HT1080 (cell line): ENCODE measurements at places on chromosomes 16 and 17. TPM values are rescaled to one million over a fixed set of nuclear protein-coding genes. Genes with fewer than 3 reads are reported as not detected.

MEIOC gene
- total RNA-seq, result 0.02 and 0.03 TPM in 2 replicates

DLX4 gene
- total RNA-seq, result 0.10 and 0.31 TPM in 2 replicates

CCL3 gene
- 0.17 TPM in 1 of 2 replicates, not detected in the other for total RNA-seq

DPEP2 gene
- not detected in 2 replicates for total RNA-seq

ST6GALNAC1 gene
- total RNA-seq, result not detected in 2 replicates

GRCh38 chr16:67241008-67241900 lies 6.0 kb downstream of the FHOD1 start:
- DNase-seq, result peak; percentile 94

DNA sequence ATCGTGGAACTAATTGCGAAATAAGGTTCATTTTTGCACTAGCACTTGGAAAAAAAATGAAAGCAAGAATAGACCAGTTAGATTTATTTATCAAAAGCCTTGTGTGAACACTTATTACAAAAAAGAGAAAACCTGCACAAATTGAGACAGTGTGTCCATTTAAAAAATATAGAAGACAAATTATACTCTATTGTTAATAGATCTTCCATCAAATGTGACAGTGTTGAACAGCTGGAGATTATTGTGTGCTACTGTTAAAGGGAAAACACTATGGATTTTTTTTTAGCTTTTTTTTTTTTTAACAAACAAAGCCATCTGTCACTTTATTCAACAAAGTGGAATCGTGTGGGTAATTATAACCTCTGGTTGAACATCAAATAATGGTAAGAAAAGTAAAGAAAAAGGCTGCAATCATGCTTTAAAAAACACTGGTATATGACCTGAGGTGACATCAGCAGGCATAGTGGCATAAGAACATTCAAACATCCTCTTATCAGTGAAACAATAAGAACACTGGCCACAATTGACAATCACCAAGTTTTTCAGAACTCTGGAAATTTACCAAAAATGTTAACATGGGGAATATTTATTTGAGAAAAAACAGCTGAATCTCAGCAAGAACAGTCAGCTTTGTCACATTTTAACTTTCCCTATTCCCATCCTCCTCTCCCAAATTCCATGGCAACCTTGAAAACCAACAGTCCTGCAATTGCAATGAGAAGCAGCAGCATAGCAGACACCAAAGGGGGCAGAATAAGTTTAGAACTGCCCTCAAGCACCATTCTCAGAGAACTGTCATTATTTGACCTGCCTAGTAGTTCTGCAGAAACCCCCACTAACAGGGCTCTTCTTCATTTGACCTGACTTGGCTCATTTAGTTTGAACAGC lies 442.3 kb upstream of the MON1B start:
- no peak for DNase-seq

DNA sequence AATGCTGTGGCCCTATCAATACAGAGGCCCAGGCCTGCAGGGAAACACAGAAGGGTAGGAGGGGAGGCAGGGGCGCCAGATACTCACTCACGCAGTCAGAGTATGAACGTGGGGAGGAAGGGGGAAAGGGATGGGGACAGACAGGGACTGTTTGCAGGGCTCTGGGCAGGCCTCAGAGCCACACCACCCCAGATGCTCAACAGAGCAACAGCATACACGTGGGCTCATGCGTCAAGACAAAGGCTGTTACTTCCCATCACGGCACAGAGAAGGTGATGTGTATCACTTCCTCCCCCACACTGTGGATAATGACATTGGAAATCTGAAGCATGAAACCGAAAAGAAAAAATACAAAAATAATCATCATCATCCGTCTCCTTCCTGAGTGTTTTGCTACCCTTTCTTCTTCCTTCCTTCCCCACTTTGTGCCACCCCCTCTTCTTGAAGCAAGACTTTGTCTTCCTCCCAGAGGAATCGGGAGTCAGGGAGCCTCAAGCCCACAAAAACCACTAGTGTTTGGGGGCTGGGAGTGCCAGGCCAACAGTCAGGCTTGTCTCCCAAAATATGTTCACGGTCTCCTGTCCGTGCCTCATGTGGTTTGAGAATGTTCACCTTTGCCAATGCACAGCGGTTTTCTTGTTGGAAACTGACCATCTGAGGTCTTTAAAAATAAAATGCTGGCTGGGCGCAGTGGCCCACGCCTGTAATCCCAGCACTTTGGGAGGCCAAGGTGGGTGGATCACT lies 20.1 kb downstream of the SLC39A11 start:
- no peak for DNase-seq

DNA sequence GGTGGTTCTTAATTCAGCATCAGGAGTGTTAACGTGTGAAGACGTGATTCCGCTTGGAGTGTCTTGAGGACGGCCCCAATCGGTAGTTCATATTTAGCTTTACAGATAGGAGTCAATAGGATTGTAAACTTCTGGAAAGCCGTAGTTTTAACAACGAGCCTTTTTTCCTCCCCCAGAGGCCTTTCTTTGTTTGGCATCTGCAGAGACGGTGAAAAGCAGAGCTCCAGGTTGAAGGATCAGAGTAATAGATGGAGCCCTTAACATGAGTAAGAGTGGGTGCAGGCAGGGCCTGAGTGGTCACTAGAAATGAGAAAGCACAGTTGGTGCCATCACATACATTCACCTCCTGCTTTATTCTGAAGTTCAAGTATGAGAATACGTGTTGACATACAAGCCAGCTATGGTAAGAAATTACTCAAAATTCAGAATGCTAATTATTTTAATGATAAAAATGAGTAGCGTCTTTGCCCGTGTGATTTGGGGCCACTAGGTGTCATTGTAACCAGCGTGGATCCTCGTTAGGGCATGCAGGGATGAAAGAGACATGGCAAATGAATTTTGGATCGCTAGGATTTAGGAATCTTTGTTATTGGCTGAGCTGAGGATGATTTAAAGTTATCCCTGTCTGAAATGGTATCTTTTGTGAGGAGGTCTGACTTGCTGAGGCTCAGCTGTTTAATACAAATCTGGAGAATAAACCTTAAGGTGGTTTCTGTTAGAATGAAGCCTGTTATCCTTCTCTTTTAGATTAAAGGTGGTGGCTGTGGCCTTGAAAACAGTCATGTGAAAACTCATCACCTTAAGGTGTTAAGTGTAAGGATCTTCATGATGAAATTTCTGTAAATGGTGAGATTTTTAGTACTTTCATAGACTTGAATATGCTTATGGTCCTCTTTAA lies 18.6 kb downstream of the PRCD start:
- DNase-seq, result no peak

DNA sequence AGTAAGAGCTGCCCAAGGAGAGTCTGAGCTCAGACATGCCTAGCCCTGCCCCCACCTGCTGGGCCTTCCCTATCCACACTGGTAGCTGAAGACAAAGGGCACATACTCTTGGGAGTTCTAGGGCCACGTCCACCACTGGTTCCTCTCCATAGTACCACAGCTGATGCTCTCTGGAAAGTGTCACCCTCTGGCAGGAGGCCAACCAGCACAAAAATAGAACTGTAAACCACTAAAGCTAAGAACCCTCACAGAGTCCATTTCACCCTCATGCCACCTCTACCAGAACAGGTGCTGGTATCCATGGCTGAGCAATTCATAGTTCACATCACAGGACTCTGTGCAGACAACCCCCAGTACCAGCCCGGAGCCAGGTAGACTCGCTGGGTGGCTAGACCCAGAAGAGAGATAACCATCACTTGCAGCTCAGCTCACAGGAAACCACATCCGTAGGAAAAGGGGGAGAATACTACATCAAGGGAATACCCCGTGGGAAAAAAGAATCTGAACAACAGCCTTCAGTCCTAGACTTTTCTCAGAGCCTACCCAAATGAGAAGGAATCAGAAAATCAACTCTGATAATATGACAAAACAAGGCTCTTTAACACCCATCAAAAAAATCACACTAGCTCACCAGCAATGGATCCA lies 115.3 kb downstream of the CEP112 start:
- peak; percentile 74 for DNase-seq

DNA sequence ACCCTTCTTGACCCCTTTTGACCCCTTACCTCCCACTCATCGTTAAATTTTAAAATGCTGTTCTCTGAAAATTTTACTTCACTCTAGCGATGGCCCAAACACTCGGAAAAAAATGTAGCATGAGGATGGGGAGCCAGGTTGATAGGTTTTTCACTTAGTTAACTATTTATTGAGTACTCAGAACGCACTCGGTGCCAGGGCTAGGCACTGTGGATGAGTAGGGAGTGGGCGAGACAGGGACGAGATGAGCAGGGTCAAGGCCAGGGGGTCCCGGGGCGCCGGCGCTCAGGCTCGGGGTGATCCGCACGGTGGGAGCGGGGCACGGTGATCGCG lies 392 bp downstream of the ZSCAN32 start:
- DNase-seq, result no peak

DNA sequence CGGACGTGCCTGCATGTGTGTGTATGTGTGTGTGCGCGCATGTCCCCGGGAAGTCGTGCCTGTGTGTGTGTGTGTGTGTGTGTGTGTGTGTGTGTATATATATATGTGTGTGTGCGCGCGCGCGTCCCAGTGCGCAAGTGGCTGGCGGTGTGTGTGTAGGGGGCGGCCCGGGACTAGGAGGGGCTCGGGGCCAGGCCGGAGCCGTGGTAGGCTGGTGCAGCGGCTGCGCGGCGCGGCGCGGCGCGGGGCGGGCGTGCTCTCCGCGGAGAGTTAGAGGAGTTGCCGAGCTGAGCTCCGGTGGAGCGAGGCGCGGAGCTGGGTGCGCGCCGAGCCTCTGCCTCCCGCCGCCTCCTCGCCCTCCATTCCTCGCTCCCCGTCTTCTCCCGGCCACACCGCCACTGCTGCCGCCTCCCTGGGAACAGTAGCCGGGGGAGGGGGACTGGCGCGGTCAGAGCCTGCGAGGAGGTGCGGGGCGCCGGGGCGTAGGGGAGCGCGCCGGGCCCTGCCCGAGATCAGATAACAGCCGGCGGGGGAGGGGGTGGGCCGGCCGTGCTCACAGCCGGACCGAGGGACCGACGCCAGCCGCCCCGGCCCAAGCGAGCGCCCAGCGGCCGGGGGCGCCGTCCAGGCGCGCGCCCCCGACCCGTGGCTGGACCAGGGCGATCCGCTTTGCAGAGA lies at the start of gene KCNJ12:
Gene KCNJ12 (plus strand): TSS at position 277 of the 678 bp plus-strand sequence. CDS start 38,986 bp downstream, outside the sequence.
- DNase-seq, result no peak

DNA sequence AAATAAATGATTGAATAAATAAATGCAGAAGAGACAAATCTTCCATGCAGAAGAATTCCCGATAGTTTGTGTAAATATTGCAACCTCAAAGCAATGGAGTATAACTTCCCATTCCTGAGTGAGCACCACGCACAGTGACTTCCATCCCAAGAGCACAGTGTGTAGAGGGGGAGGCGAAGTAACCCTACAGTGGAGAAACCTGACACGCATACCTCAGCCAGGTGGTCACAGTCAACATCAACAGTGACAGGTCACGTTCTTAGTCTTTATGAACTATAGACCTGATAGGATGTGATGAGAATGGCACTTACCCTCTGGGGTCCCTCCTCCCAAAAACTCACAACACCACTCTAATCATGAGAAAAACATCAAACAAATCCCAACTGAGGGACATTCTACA lies 111.6 kb downstream of the DYNLRB2 start:
- no peak for DNase-seq

DNA sequence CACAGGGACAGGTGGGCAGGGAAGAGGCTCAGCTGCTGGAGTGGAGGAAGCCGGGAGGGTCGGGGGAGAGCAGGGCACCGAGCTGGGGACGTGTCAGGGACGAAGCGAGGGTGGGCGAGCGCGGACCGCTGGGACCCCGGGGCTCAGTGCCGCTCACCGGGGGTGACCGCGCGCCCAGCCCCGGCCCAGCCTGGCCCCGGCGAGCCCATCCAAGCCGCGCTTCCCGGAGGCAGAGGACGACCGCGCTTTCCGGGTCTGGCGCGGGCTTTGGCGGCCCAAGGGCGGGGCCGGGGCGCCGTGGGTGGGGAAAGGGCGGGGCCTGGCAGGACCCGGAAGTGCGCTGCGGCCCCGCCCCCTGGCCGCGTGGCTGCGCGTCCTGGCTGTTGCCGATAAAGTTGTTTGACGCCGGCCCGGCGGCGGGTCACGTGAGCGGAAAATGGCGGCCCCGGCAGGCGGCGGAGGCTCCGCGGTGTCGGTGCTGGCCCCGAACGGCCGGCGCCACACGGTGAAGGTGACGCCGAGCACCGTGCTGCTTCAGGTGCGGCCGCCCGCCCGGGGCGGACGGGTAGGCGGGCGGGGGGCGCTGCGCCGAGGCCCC lies at the start of gene ASPSCR1:
Gene ASPSCR1 (plus strand): TSS at position 419 of the 598 bp plus-strand sequence. CDS start 18 bp downstream, at position 437.
- DNase-seq, result peak; percentile 76

GRCh38 chr17:77698903-77699623 lies 259.4 kb upstream of the TNRC6C start:
- no peak for DNase-seq

DNA sequence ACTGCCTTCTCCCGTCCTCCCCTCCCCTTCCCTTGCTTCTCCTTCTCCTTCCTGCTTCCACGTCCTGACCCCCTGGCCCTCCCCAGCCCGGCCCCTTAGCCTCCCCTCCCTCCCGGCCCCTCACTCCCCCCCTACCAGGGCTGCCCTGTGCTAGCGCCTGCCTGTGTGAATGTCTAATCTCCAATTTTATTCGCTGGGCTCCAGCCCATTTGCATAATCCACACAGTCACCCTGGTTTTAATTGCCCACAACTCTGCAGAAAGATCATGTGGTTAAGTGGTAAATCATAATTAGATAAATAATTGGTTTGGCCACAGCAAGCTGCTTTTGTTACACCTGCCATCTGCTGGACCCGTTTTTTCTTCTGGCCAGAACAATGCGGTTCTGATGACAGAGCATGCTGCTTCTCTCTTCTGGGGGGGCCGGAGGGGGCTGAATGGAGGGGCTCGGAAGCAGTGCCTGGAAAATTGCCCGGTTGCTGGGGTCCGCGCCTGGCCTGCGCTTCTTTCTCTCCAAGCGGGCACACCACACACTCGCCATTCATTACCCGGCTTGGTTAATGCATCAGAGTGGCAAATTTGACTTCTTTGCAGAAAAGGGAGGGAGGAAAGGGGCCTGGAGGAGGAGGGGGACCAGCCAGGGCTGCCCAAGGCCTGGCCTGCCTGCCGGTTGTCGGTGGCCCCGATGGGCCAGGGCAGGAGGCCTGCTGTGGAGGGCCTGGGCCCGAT lies 19.5 kb upstream of the GSE1 start:
- DNase-seq, result no peak

DNA sequence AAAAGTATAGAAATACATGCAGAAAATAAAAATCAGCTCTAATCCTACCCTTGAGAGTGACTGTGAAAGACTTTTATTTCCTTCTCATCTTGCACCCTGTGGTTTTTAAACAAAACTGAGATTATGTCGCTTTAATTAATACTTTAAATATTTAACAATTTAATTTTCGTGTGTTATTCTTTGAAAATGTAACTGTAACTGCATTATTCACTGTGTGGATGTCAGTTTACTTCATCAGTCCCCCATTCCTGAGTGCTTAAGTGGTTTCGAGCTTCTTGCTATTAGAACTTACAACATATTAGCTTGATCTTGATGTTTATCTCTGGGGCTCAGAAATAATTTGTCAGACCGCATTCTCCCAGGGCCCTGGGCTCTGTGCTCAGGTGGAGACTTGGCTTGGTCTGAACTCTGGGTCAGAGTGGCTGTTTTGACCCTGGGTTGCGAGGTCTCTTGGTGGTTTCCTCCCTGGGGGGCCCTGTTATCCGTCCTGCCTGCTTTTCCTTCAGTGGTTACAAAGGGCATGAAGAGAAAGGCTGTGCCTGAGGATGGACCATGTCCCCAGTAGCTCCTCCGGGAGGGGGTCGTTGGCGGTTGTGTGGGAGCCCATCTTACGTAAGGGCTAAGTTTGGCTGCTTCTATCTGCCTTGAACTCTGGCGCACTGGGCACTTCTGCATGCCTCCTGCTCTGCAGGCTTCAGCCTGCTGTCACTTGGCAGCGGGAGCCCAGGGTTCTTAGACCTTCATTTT lies 25.7 kb downstream of the AKAP1 start:
- DNase-seq, result no peak

- DNase-seq, result no peak
Observed at GRCh38 chr17:43105146-43105545, 20.0 kb downstream of the BRCA1 start.
